ENCODE measurements at places on chromosomes 12 and 14.

- no peak for DNase-seq
Observed at GRCh38 chr12:89891933-89892332, 183.3 kb upstream of the ATP2B1 start.

- DNase-seq: no peak
Observed at GRCh38 chr12:128402486-128403243, 135.7 kb downstream of the TMEM132C start.

GRCh38 chr14:61973981-61974380, 211.8 kb downstream of the SNAPC1 start:
- peak; percentile 48 for DNase-seq

- no peak for DNase-seq
Observed at GRCh38 chr14:22271838-22272799, 316.9 kb downstream of the DAD1 start.

- no peak for DNase-seq
Observed at GRCh38 chr12:75656210-75656609, 144.8 kb upstream of the KRR1 start.

- no peak for DNase-seq
Observed at GRCh38 chr12:88458327-88458726, 121.9 kb downstream of the KITLG start.

DNA sequence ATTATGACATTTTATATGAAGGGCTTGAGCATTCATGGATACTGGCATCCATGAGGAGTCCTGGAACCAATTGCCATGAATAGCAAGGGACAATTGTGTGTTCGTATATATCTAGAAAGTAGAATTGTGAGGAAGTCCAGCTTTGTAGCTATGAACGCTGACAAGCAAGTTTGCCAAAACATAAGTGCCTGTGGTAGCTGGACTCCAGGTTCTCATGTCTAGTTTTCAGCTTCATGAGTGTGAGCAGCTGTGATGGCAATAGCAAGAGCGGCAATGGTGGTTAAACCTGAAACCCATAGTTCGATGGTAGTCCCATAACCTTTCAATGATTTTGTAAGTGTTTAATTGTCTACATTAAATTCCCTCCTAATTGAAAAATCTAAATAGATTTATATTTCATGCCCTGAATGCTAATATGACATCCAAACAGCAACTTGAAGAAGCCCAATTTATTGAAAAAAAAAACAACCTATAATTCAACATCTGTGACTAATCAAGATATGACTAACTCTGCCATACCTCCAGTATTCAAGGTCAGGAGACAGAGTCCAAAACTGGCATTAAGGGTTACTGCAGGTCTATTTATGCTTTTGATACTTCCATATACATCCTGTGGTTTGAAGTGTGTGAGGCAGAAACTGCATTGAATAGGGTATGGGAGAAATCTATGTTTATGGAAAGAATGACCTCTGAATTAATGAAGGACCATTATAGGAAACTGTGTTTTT, 50.3 kb upstream of the PCED1B start:
- DNase-seq: no peak

DNA sequence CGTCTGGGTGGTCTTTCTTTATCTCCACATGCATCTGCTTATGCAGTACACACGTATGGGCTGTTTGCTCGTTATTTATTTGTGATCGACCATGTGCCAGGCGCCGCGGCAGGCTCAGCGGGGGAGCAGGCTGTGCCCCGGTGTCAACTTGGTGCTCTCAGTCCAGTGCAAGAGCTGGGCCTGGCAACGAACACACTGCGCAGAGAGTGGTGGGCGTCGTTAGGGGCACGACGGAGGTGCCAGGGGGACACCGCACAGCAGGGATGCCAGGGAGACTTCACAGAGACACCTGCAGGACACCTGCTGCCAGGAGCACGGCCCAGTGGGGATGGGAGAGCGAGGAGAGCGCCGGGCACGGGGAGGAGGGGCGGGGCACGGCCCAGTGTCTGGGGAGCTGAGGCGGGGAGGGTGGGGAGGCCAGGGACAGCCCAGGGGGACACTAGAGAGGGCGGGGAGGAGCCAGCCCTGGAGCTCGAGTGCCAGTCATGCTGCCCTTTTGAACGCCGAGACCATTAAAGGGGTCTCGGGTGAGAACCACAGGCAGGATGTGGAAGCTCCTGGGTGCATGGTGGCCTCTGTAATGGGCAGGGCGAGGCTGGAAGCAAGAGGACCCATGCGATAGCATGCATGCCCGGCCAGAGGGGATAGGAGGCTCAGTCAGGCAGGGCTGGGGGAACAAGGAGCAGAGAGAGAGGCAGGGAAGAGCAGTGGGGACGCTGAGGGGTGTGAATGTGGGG, 652 bp upstream of the LRCOL1 start:
- no peak for DNase-seq

DNA sequence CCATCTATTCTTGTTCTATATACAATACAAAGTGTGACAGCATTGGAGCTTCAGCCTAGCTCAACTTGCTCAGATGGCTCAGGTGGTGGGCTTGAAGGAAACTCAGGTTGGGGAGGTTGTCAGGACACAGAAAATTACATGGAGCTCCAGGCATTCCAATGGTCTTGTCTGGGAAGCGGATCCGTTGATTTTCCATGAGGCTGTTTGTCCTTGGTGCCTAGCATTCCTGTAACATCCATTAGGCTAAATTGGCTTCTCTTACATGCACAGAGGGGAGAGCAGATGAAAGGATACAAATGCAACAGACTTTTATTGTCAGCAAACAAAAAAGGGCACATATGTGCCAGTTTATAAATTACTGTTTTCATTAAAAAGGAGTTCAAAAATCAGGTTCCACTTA, 75.5 kb upstream of the OTX2 start:
- no peak for DNase-seq

- no peak for DNase-seq
Observed at GRCh38 chr12:74120644-74121043, 417.0 kb upstream of the ATXN7L3B start.

GRCh38 chr12:70096759-70097410, 146.3 kb upstream of the CNOT2 start:
- peak; percentile 26 for DNase-seq

DNA sequence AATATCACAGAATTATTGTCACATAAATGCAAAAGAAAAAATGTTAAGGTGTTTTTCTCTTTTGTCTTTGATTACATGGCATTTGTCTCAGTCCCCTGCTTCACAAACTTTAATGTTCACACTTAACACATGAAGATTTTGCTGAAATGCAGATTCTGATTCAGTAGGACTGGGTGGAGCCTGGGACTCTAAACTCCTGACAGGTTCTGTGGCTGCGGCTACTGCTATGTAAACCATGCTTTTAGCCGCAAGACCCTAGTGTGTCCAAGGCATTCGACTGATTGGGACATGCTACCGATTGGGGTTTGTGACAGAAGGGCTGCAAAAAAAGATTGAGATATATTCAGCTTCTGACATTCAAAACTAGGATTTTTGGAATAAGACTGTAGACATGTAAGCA, 72.6 kb upstream of the SLC35F4 start:
- no peak for DNase-seq

DNA sequence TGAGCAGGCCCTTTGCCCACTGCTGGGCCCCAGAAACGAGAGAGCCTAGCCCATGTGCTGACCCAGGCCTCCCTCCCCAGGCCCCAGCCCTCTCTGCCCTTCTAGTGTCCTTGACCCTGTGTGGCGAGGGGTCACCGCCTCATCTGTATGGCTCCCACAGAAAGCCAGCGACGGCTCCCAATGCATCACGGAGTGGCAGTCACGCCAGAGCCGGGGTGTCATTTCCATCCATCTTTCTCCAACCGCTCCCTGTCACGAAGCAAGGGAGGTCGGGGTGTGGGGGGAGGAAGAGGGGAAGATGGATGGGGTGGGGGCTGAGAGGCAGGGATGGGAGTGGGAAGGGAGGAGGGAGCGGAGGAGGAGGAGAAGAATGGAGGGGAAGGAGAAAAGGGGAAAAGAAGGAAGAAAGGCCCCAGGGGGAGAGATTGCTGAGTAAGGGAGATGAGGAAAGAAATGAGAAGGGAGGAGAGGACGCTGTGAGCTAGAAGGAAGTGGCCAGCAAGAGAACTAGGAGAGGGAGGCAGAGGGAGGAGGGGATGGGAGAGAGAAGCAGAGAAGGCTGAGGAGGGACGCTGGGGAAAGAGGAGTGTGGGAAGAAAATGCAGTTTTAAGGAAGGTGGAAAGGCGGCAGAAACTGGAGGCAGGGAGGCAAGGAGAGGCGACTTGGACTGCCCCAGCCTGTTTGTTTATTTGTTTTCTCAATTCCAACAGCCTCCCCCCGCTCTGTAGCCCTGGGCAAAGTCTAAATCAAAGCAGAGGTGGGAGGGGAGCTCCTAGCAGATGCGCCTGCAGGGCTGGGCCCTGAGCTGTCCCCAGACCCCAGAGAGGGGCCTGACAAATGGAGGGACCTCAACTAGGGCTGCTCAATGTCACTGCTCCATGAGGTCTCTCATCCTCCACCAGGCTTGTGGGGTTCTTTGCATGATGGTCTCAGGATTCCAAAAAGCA, 75.5 kb upstream of the LHX5 start:
- DNase-seq: no peak

DNA sequence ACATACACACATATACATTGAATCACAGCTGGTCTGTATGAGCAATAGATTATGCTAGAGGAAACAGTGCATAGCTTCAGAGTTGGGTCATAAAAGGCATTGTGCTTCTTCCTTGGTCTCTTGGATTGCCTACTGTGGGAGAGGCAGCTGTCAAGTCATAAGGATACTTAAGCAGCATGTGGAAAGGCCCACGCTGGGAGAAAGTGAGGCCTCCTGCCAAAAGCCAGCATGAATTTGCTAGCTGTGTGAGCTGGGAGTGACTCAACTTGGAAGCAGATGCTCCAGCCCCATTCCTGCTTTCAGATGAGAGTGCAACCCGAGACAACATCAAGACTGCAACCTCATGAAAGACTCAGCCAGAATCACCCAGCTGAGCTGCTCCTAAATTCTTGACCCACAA, 311.9 kb upstream of the TBX3 start:
- peak; percentile 52 for DNase-seq

- no peak for DNase-seq
Observed at GRCh38 chr12:53987787-53988230, 2.9 kb downstream of the HOXC10 start.

GRCh38 chr12:25074113-25074512, 120.8 kb downstream of the DNAI7 start:
- DNase-seq: no peak

DNA sequence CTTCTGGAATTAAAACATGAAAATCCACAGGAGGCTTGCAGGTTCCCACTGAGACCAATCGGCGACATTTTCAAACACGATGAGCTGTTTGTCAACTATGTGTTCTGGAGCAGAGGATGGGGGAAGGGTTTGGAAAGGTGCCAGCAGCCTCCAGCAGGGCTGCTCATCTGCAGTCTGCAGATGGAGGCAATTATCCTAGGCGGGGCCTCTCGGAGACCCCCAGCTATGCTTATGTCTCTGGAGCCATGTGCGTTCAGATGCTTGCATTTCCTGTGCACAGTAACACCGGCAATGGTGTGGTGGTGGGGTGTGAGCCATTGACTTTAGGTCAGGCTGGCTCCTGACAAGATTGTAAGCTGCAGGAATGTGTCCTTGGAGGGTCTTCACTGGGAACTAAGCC, 51.7 kb downstream of the RPH3A start:
- peak; percentile 77 for DNase-seq

- DNase-seq: no peak
Observed at GRCh38 chr12:88132392-88132791, 9.5 kb downstream of the CEP290 start.

- DNase-seq: no peak
Observed at GRCh38 chr14:101196051-101196712, 292.7 kb upstream of the RTL1 start.

DNA sequence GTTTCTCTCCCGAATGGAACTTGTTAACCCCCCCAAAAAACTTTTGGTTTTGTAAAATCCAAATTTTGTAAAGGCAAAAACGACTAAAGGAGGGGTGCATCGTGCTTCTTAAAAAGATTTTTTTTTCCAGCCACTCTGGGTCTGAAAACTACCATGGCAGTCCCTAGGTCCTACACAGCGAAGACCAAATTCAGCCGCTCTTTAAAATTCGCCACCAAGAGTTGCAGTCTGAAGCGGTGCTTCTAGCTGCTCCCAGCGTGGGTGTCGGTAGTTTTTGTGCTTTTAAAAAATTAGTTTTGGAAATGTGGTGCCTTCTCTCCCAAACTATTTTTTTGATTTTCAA, 873 bp upstream of the GSC start:
- DNase-seq: no peak

- peak; percentile 67 for DNase-seq
Observed at GRCh38 chr14:76985540-76986230, 42.8 kb downstream of the IRF2BPL start.

DNA sequence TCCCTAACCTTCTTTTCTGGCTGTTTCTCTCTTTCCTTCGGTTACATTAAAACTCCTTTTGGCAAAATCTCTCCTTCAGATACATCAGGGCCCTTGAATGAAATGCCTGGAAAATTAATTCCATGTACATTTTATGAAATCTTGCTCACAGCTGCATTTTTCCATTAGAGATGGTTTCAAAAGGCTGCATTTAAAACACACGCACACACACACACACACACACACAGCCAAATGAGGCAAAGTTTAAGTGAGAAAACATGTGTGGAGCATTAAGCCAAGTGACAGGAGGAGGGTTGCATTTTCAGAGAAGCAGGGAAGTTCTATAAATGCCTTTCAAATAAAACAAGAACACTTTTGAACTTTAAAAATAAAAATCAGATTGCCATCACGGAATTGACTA, 216.4 kb downstream of the LRIG3 start:
- peak; percentile 84 for DNase-seq

- no peak for DNase-seq
Observed at GRCh38 chr12:112096070-112096469, 12.5 kb downstream of the NAA25 start.

- DNase-seq: no peak
Observed at GRCh38 chr12:91889059-91889458, 256.6 kb downstream of the BTG1 start.

GRCh38 chr12:16955083-16955657, 349.2 kb upstream of the LMO3 start:
- DNase-seq: peak; percentile 0

GRCh38 chr12:88986056-88986455, 366.2 kb downstream of the DUSP6 start:
- DNase-seq: no peak

- no peak for DNase-seq
Observed at GRCh38 chr14:91409928-91410718, 7.5 kb downstream of the CCDC88C start.

DNA sequence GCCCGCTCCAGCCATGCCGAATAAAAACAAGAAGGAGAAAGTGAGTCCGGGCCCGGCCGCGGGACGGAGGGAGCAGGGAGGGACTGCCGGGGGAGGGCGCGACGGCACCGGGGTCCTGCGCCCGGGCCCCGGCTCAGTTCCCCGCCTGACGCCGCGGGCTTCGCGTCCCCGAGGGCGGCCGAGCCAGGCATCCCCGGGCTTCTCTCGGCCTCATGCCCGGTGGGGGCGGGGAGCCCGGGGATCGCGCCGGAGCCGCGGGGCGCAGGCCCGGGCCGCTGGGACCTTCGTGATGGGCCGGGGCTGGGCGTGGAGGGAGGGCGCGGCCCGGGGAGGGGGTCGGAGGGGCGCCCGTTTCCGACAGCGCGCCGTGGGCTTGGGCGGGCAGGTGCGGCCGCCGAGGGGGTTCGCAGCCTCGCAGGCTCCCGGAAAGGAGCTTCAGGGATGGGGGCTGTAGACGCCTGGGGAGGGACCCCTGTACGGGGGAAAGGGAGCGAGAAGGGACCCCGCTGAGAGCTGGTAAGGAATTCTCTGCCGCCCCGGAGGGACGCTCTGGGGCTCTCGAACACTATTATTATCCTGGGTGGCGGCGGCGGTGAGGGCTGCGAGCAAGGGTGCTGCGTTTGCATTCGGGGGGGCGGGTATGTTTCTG, 496 bp downstream of the PPP2R5C start:
- DNase-seq: peak; percentile 16

- no peak for DNase-seq
Observed at GRCh38 chr12:57592551-57593165, 1.7 kb downstream of the PIP4K2C start.

GRCh38 chr12:20196767-20197166, 171.6 kb upstream of the PDE3A start:
- DNase-seq: no peak

Measured in fibroblast of skin of abdomen (primary cell).